ENCODE measurements at places on chromosomes 5 and 9.

- DNase-seq = peak; percentile 85
These were observed 10.9 kb downstream of the PTCH1 start for GRCh38 chr9:95505717-95506427.

GRCh38 chr5:172364773-172365172 is 81.2 kb upstream of the UBTD2 start:
- DNase-seq = no peak

- no peak for DNase-seq
These were observed 10.9 kb upstream of the MCCC2 start for GRCh38 chr5:71576241-71576640.

DNA sequence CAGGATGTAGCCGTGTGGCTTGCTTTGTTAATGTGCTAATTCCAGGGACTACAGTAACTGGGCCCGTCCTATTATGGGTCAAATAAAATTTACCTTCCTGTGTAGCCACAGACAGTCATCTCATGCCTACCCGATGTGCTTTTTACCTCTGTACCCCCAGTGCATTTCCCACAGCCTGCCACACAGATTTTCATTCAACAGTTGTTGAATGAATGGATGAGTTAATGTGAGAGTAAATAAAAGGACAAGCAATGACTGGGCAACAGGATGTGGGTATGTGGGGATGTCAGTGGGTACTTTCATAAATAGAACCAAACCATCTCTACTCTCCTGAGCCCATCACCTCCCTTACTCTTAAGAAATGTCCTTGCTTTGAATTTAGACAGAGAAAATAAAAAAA is 441.2 kb upstream of the ZNF462 start:
- DNase-seq = no peak

- peak; percentile 5 for DNase-seq
These were observed 73.2 kb downstream of the MRPL36 start for GRCh38 chr5:1726469-1726865.

- no peak for DNase-seq
These were observed 95.8 kb downstream of the DAPK1 start for GRCh38 chr9:87593359-87593980.

DNA sequence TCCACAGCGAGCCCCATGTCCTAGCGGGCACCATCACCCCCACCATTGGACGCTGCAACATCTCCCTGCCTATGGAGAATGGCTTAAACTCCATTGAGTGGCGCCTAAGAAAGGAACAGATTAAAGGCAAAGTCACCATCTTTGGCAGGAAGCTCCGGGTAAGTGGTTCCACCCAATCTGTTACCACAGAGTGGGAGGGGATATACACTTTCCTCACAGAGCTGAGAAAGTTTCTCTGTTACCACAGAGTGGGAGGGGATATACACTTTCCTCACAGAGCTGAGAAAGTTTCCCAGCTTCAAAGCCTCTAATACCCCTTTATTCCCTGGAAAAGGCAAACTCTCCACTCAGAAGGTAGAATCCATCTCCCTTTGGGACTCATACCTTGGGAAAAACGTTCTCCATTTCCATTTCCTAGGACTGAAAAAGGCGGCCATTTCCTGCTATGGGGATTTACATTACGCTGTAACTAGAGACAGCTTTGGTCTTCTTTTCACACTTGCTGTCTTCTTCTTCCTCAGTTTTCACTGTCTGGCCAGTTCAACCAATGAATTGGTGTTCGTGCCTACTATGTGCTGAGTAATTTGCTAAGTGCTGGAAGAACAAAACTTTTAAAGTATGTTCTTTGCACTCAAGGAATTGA is 63.4 kb upstream of the WWC1 start:
- no peak for DNase-seq

GRCh38 chr5:54249210-54250028 is 61.0 kb downstream of the ARL15 start:
- peak; percentile 41 for DNase-seq

DNA sequence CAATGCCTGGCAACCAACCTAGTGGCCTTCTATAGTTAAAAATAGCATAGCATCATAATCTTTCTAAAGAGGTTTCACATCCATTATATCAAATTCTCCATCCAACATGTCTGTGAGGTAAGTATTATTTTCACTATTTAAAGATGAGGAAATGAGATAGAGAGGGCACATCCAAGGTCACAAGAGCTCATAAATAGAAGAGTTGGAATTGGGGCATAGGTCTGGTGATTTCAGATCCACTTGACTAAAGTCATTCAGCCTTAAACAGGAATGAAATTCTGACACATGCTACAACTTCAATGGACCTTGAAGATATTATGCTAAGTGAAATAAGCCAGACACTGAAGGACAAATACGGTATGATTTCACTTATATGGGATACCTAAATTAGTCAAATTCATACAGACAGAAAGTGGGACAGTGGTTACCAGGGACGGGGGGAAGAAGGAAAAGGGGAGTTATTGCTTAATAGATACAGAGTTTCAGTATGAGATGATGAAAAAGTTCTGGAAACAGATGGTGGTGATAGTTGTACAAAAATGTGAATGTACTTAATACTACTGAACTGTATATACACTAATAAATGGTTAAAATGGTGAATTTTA is 259.6 kb upstream of the NR4A3 start:
- no peak for DNase-seq

DNA sequence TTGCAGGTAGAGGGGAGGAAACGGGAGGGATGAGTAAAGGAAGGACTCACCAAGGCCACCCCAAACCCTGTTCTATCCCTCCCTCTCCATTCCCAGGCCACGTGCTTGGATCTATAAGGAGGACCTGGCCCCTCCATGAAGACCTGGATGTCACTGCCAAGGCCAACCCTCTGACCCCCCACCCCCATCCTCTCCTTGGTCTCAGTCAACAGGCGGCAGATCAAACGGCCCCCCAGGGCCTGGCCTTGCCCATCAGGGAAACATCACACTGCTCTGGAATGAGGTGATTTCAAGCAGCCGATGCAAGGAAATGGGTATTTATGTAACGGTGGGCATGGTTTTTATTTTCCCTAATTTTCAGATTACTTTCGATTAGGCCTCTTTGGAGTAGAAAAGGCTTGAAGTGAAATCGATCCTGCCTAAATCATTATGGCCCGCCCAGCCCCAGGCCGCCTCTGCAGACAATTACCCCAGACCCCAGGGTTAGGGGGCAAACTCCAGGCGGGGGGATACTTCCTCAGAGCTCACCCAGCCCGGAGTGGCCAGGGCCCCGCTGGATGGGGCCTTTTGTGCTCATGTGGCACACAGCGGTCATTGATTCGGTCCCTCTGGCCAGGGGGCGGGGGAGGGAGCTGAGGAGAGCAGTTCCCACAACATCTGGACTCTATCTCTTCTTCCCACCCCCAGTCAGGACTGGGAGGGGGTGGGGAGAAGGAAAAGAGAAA is 125.3 kb downstream of the PHF2 start:
- DNase-seq = no peak

DNA sequence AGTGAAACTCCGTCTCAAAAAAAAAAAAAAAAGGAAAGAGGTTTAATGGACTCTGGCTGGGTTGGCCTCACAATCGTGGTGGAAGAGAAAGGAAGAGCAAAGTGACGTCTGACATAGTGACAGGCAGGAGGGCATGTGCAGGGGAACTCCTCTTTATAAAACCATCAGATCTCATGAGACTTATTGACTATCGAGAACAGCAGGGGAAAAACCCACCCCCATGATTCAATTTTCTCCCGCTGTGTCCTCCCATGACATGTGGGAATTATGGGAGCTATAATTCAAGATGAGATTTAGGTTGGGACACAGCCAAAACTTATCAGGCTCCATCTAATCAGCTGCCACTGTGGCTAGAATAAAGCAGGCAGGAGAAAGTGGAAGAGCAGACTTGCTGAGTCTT is 610.4 kb upstream of the NUDT12 start:
- DNase-seq = no peak

GRCh38 chr5:56852228-56853000 is 37.1 kb downstream of the MAP3K1 start:
- no peak for DNase-seq

DNA sequence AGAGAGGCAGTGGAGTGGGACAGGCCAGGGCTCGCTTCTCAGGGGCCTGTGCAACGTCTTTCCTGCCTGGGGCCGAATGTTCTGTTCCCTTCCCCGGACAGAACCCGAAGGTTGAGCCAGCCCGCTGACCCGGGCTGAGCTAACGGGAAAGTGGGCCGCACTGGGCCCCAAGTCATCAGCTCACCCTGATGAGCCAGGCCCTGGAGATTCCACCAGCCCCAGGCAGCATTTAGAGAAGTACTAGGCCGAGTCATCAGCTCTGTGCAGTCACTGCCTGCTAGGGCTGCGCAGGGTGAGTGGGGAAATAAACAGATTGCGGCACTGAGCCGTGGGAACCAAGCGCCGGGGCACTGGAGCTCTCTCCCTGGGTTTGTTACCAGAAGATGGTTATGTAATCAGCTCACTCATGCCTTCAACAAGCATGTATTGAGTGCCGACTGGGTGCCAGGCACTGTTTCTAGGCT is 29.1 kb upstream of the DUSP1 start:
- peak; percentile 72 for DNase-seq

DNA sequence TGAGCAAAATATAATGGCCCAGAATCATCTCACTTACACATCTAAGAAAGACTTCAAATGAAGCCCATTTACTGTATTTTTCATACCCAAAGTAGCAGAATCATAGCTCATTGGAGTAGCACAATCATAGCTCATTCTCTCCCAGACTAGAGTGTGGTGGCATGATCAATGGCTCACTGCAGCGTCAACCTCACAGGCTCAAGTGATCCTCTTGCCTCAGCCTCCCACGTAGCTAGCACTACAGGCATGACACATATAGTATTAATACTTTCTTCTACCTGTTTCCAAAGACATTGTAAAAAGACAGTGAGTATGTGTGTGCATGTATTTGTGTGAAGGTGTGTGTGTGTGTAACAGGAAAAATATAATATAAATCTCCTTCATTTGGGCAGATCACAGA is 1247.9 kb upstream of the ACO1 start:
- DNase-seq = no peak
